Stimulated activated CD4-positive, alpha-beta T cell treated with anti-CD3 and anti-CD28 coated beads, Interleukin-2, amount 100 ng/mL, for 48 hours (primary cell): ENCODE measurements at places on chromosomes 2 and 18.

DNA sequence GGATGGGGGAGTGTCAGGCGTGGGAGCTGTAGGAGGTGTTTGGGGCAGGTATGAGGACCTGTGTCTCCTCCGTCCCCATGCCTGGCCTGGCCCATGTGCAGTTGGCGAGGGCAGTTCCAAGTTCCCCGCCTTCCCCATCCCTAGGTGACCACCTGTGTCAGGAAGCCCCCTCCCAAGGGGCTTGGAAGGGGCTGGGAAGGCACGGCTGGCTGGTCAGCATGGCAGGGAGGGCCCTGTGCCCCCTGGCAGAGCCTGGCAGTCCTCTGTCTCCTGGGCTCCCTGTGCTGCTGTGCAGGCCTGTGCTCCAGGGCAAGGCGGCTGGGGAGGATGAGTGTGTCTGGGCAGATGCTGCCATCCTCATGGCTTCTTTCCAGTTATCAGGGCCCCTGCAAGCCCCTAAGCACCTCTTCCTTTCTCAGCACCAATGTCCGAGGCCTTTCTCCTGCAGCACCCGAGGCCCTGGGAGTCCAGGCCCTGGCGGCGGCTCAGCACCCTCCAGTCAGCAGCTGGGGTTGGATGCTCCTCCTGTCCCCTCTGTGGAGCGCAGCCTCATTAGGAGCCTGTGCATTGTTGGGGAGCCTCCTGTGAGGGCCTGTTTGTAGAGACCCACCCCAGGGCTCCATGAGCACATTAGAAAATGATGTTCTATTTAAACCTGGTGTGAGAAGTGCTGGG is 101.7 kb downstream of the FAM210A start:
- DNase-seq = no peak

- no peak for DNase-seq
These were observed 131.2 kb upstream of the SOX11 start for GRCh38 chr2:5561006-5561405.

DNA sequence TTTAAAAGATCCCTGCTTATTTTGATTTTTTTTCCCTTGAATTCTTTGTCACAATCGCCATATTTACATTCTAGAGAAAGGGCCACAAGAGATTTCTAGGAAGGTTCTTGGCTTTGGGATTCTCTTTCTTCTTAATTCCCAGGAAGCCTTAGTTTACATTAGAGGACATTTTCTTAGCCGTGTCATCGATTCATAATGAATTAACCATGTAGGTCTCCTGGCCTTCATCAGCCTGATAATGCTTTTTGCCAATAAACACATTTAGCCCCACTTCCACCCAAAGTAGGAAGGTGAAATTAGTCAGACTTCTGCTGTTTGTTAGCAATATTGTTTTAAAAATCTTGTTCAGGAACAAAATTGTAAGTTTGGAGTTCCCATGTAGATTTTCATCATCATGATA is 71.3 kb upstream of the LPIN2 start:
- no peak for DNase-seq

- no peak for DNase-seq
These were observed 174.8 kb upstream of the COPS8 start for GRCh38 chr2:236910781-236911495.

GRCh38 chr2:12824778-12825379 is 108.1 kb downstream of the TRIB2 start:
- DNase-seq = no peak

DNA sequence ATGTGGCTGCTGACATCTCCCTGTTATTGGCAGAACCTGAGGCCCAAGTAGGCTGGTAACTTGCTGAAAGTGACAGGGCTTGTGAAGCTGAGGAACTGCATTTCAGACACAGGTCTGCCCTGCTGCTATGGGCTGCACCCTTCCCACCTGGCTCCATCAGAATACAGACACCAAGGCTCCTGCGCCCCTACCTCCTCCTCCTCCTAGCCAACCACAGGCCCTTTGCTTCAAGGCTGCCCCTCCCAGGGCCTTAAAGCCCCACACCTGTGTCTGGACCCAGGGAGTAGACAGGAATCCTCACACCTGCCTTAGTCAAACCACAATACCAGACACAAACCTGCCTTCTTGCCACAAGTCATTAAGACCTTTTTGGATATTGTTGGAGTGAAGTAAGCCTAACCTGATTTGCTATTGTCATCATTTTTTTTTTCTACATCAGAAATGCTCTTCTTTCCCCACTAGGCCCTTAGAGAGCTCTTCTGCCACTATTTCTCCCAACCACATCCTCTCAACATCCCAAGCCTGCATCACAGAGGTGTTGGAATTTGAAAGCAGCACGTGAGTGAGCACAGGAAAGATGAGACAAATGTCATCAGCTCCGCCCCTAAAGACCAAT is 489.7 kb downstream of the EIPR1 start:
- no peak for DNase-seq

DNA sequence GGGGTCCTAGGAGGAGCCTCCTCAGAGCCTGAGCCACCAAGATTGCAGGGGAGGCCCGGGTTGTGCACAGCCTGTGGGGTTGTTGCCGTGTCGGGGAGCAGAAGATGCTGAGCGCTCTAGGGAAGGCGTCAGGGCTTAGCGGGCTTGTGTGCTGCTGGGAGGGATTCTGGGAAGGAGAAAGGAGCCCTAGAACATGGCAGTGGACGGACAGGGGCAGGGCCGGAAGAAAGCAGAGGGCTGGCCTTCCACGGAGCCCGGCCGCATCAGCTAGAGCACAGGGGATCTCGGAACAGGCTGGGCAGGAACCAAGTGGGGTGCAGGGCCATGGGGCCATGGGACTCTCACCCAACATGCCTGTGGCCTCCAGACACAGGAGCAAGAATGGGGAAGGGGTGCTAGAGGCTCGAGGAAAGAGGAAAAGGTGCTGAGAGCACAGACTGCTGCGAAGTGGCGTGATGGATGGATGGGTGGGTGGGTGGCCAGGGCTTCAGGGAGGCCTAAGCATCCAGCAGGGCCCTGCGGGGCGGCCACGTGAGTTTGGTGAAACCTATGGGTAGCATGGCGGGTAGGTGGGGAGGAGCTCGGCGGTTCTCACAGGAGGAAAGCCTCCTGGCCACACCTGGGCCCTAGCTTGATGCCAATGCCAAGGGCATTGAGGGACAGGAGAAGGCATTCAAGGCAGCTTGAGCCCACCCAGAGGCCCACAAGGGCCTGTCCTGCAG is 35.8 kb downstream of the MTERF4 start:
- DNase-seq = no peak

DNA sequence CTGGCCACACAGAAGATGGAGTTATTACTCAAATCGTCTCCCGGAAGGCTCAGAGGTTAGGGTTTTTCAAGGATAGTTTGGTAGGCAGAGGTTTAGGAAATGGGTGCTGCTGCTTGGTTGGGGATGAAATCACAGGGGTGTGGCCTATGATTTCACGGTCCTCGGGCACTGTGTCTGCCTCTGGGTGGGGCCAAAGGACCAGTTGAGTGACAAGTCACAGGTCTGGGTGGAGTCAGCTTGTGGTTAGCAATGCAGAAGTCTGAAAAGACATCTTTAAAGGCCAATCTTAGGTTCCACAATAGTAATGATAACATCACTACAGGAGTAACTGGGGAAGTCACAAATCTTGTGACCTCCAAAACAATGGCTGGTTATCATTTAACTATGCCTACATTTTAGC is 387.8 kb downstream of the ZNF521 start:
- DNase-seq = no peak

GRCh38 chr2:175227393-175227792 is 45.9 kb upstream of the ATP5MC3 start:
- no peak for DNase-seq
